Keratinocyte (primary cell): ENCODE measurements at places on chromosomes 1 and 21. TPM values are rescaled to one million over a fixed set of nuclear protein-coding genes. Genes with fewer than 3 reads are reported as not detected.

DNA sequence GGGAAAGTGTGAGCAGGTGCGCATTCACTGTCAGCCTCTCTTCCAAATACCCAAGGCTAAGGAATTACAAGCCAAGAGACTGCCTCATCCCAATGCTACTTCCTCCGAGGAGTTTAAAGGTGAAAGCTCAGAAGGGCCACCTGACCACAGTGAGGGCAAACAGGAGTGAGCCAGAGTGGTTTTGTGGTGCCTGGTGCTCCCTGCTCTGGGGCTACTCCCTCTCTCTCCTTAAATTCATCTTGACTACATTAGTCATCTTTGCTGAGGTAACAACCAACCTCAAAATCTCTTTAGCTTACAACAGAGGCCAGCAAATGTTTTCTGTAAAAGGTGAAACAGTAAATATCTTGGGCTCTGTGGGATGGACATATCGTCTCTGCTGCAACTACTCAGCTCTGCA lies 14.2 kb upstream of the ZBTB8A start:
- no peak for DNase-seq
- H3K4me3 ChIP-seq = no peak overlapping the region
- no peaks in the 10 kb centered on the region for H3K4me1 ChIP-seq
- no peaks in the 10 kb centered on the region for H3K36me3 ChIP-seq
- H3K27ac ChIP-seq = no peak overlapping the region

DNA sequence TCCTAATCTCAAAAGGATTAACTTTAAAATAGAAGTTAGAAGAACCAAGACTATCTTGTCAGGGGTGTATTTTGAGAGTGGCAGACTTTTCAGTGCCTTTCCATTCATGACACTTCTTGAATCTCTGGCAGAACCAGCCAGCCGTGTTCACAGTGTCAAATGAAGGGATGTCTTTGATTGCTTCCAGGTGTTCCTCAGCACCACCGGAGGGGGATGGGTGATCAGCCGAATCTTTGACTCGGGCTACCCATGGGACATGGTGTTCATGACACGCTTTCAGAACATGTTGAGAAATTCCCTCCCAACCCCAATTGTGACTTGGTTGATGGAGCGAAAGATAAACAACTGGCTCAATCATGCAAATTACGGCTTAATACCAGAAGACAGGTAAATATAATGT lies 32.3 kb downstream of the FMO1 start:
- no peak for DNase-seq
- no peaks in the 10 kb centered on the region for H3K4me1 ChIP-seq
- H3K4me3 ChIP-seq = no peak overlapping the region

DNA sequence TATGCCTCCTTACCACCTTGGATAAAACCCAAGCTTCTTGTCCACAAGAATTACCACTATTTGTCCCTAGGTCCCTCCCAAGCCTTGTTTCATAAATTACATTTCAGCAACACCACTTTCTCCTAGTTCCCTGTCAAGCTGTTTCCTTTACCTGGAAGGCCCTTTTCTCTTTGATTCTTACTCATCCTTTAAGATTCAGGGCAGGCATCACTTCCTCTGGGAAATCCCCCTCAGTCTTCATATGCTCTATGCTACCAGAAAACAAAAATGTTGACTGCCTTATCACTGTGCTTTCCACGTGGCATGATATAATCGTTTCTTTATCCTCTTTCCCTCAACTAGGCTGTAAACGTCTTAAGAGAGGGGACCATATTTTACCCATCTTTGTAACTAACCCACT lies 102.7 kb downstream of the LYST start:
- H3K4me1 ChIP-seq = peaks cover 3% of the 10 kb centered on the region
- DNase-seq = no peak
- H3K36me3 ChIP-seq = no peaks in the 10 kb centered on the region
- no peaks in the 10 kb centered on the region for H3K27me3 ChIP-seq

DNA sequence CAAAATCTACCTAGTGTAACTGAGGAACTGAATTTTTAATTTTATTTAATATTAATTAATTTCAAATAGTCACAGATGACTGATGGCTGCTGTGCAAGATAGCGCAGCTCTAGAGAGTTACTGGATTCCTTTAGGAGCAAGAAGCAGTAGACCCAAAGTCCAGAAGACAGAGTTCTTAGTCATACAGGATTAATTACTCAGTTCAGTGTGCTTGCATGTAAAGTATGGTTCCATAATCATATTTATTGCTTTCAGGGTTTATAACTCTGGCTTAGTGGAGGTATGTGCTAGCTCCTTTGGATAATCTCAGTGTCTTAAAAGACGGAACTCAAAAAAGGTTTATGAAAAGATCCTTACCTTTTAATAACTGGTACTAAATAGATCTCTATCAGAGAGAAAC lies 17.4 kb downstream of the CEPT1 start:
- no peaks in the 10 kb centered on the region for H3K4me1 ChIP-seq
- no peak for DNase-seq
- peaks cover 6% of the 10 kb centered on the region for H3K36me3 ChIP-seq
- no peak overlapping the region for H3K27ac ChIP-seq
- no peak overlapping the region for H3K4me3 ChIP-seq

DNA sequence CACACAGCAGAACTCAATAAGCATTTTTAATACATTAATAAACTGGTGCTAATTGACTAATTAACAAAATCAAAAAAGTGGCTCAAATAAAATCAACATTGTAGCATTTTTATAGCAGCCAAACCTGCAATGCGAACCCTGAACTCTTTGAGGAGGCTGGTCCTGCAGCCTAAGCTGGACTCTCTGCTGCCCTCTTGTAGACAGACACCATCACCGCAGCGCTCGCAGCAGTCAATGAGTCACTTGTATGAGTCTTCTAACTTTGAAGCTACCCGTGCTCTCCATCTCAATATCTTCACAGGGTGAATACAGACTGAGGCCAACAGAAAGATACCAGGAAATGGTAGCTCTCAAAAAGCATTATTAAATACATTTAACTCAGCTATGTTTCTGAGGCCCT lies 9.7 kb upstream of the KRTAP7-1 start:
- H3K27ac ChIP-seq = no peak overlapping the region
- DNase-seq = no peak
- no peaks in the 10 kb centered on the region for H3K36me3 ChIP-seq
- H3K27me3 ChIP-seq = no peaks in the 10 kb centered on the region

DNA sequence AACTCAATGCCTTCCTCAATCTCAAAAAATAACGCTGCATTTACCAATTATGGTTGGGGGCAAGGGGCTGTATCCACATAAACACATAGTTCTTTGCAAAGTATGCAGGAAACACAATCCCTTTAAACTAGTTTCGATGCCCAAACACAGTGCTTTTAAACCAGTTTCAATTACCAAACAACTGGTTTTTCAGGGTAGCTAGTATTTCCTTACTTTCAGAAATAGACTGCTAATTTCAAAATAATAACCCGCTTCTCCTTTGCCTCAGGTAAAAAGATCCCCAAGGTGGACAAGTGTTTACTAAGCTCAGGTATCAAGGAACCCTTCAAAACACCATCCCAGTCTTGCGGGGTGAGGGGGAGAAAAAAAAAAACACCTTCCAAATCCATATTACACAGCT lies 2.8 kb downstream of the SIPA1L2 start:
- no peak overlapping the region for H3K27ac ChIP-seq
- no peaks in the 10 kb centered on the region for H3K36me3 ChIP-seq
- no peak overlapping the region for H3K4me3 ChIP-seq
- peaks cover 12% of the 10 kb centered on the region for H3K4me1 ChIP-seq
- no peaks in the 10 kb centered on the region for H3K27me3 ChIP-seq
- no peak for DNase-seq

GRCh38 chr21:36104317-36105300 lies 30.3 kb upstream of the CBR3 start:
- H3K36me3 ChIP-seq = no peaks in the 10 kb centered on the region
- H3K4me1 ChIP-seq = no peaks in the 10 kb centered on the region
- peak overlapping the region; percentile 25 for H3K4me3 ChIP-seq
- H3K27me3 ChIP-seq = no peaks in the 10 kb centered on the region

DNA sequence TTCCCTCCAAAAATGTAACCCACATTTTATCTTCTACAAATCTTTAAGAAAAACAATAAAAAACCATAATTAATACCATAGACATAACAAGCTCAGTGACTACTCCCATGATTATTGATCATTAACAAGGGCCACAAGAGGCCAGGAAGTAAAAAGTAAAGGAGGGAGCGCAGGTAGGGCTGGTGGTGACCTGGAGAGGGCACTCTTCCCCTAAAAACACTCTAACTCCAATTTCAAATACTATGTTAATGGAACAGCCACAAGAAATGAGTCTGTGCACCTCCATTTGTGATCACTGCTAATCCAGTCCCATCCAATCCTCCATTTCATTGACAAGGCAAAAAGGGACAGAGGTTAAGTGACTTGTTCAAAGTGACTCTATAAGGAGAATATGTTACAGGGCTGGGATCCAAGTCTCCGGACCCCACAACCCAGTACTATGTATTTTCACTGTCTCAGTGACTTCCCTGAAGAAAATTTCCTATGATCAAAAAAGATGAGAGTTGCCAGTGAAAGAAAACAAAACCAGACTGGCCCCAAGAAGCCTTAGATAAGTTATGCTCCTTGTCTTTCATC lies 41.2 kb upstream of the CFAP298 start:
- H3K36me3 ChIP-seq = peaks cover 3% of the 10 kb centered on the region
- no peaks in the 10 kb centered on the region for H3K27me3 ChIP-seq
- no peak overlapping the region for H3K4me3 ChIP-seq
- no peaks in the 10 kb centered on the region for H3K4me1 ChIP-seq

GRCh38 chr1:94236630-94237290 lies 624 bp downstream of the ARHGAP29 start:
- peak overlapping the region; percentile 78 for H3K27ac ChIP-seq
- peak overlapping the region; percentile 92 for H3K4me3 ChIP-seq
- DNase-seq = no peak
- peaks cover 29% of the 10 kb centered on the region for H3K4me1 ChIP-seq
- no peaks in the 10 kb centered on the region for H3K27me3 ChIP-seq
- no peaks in the 10 kb centered on the region for H3K36me3 ChIP-seq

Gene DVL1
- 28.1 to 68.6 TPM (median 31.6 TPM) in 3 replicates for polyA plus RNA-seq

Gene TSTD1
- polyA plus RNA-seq = 106 to 128 TPM (median 113 TPM) in 3 replicates

Gene TFF2
- not detected in 3 replicates for polyA plus RNA-seq

Gene NR1I3
- polyA plus RNA-seq = not detected in 3 replicates
